ENCODE measurements at places on chromosomes 11 and 22.

DNA sequence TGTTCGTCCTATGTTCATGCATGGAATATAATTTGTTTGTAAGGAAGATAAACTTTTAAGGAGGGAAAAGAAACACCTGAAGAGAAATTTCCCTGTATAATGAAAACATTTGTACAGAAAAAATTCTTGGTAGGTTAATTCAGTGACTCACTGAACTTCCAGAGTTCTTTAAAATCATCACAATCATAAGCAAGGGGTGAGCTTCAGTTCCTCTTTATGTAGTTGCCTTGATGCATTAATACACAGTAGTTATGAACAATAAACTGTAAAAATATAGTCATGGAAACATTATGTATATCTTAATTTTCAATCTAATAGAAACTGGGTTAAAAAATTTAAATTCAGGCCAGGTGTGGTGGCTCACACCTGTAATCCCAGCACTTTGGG, 1.1 kb upstream of the C11orf65 start:
- no peak for DNase-seq

GRCh38 chr22:46062971-46063631, 86.1 kb upstream of the WNT7B start:
- no peak for DNase-seq

DNA sequence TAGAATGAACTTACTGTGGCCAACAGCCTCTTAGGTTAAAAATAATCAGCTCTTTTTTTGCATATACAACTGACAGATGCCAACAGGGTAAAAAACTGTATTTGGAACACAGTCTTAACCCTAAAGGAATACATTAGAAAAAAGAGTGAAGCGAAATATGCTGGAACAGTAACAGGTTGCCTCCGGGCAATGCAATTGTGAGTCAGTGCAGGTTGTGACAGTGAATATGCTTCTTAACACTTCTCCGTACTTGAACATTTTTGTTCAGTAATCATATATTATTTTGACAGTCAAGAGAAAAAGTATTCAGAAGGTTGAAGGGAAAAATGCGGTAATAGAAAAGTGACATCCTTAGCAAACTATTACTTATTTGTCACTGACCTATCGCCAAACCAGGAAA, 98.5 kb downstream of the DBX1 start:
- DNase-seq = no peak

DNA sequence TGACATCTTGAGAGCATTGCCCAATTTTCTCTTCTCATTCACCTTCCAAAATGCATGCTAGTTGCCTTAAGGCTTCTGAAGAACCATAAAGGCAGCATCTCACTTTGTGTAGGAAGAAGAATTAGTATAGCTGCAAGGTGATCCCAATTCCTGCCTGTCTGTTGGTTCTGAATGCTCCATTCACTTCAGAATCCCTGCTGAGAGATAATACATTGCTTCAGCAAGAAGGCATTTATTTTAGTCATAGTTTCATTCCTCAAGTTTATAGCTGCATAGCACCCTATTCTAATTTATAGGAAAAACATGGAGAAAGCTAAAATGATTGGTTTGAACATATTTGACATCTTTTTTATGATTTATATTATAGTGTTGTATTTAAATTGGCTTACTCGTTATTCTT, 181.3 kb downstream of the METTL15 start:
- DNase-seq = no peak

DNA sequence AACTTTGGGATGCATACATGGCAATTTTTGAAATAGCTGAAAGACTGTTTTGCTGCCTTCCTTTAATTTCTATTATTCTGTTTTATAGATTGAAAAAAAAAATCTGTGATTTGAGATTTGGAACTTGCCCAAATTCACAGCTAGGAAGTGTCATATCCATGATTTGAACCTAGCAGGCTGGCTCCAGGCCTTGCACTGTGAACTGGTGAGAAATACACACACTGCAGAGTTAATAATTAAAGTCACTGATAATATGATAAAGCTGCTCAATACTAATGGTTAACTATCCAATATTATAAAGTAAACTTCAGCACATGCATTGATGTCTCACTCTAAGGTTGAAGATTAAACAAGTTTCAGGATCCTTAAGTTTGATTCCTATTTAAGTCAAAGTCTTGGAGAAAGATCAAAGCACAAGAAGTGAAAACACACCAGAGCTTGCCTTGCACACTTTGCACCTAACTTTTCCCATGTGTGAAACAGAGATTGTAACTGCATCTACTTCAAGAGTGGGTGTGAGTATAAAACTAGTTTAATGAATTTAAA, 150.6 kb upstream of the CCDC179 start:
- no peak for DNase-seq

GRCh38 chr11:121521145-121522042, 68.6 kb upstream of the SORL1-AS1 start:
- no peak for DNase-seq

DNA sequence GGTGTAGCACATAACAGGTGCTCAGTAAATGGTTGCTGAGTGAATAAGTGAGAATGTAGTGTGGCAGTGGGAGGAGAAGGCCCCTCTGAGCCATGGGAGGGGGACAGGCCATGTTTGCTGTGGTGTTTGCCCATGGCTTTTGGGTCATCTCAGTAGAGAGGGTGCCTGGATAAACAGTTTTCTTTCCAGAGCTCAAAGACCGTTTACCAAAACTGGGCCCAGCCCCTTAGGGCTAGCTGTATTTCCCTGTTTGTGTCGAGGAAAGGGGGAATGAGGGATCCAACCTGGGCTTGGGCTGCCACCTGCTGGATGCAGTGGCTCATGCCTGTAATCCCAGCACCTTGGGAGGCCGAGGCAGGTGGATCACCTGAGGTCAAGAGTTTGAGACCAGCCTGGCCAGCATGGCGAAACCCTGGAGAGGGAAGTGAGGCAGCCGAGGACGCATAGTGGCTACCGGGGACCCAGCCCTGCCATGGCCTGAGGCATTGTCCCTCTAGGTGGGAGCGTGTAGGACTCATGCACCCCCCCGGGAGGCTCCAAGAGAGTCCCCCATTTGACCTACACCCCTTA, 8.7 kb upstream of the LTO1 start:
- DNase-seq = no peak

DNA sequence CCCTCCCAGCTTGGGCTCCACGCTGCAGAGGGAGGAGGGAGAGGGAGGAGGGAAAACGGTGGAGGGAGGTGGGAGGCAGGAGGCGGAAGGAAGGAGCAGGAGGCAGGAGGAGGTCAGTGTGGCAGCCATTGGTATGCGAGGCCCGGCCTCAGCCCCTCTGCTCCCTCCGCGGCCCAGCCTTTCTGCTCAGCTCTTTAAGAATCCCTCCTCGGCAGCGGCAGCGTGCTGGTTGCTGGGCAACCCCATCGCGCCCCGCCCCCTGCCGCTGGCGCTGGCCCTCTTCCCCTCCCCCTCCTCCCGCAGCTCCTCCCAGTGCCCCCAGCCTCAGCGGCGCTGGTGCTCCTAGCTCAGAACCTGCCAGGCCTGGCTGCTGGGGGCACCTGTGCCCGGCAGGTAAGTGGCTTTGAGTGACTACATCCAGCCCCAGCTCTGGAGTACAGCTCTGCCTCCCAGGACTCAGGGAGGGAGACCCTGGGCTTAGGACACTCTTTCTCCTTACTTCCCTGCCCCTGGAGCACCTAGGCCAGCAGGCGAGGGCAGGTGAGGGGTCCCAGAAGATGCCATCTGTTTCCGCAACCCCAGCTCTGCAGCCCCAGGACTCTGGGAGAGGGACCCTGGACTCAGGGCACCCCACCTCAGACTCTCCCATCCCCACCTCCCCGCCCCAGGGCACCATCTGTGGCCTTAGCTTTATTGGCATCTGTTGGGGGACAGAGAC, 7.2 kb upstream of the FLRT1 start:
- DNase-seq = peak; percentile 59

DNA sequence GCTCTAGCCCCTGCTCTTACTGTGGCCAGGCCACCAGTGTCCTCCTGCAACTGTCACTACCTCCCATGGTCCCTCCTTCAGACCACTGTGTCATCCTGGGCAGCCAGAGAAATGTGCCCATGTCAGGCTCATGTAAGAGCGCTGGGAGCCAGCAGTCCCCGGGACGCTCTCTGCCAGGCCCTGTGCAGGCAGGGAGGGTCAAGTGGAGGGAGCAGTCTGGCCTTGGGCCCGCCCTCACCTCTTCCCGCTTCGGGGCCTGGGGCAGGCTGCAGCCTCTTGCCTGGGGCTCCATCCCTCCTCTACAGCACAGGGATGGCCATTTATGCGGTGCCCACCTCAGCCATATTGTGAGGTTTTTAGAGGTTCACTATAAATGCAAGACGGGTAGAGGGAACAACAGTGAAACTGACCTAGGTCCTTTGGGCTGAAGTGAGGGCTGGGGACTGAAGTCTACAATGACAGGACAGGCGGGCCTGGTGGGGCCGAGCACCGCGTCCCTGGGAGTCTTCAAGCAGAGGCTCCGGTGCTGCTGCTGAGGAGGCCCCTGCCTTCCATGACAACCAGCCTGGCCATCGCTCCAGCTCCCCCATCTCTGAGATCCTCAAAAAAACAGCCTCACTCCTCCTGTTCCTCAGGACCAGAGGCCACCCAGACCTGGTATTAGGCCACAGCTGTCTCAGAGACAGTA, 54.9 kb upstream of the TTLL12 start:
- no peak for DNase-seq

GRCh38 chr11:45890886-45891550, 5.6 kb downstream of the MAPK8IP1 start:
- DNase-seq = no peak

DNA sequence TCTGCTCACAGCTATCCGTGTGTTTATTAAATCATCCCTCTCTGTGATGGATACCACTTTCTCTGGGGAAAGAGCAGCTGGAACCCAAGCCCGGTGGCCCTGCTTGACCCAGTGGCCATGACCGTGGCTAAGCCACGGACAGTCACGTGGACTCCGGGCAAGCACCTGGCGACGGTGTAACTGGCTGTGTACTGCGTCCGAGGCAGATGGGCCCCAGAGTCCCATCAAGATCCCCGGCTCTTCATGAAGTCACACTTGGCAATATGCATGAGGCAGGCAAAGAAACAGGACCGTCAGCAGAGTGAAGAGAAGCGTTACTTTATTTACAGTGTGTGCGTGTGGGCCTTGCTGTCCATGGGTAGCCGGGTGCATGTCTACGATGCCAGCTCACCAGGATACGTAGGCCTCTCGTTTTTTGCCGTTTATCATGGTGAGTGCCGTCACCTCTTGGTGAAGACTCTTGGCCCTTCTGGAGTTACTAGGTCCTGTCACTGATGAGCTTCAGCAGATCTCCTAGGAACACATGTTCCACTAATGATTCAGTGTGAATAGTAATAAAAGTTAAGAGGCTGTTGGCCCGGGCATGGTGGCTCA, 366.3 kb downstream of the TBC1D22A start:
- no peak for DNase-seq

DNA sequence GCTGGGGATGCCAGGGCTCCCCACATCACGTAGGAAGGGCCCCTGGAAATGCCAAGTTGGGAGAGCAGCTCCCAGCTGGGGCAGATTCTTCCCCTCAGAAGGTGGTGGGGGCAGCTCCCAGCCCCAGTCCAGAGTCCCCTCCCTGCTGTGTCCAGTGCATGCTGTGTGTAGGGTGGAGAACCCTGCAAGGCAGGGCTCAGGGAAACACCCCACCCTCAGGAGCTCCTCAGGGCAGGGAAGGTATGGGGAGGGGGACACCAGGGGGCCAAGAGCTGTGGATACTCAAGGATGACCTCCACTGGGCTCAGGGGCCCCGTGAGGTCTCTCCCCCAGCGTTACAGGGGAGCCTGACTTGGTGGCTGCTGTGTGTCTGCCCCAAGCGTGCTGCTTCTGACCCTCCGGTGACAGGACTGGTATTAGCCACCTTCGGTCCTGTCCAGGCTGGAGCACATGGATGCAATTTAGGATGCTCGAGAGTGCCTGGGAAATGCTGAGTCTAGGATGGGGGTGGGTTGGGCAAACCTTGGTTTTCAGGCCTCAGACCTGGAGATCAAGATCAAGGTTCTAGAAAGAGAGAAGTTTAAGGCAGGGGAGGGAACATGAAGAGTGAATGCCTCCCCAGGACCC, 16.1 kb upstream of the CABP7 start:
- no peak for DNase-seq

DNA sequence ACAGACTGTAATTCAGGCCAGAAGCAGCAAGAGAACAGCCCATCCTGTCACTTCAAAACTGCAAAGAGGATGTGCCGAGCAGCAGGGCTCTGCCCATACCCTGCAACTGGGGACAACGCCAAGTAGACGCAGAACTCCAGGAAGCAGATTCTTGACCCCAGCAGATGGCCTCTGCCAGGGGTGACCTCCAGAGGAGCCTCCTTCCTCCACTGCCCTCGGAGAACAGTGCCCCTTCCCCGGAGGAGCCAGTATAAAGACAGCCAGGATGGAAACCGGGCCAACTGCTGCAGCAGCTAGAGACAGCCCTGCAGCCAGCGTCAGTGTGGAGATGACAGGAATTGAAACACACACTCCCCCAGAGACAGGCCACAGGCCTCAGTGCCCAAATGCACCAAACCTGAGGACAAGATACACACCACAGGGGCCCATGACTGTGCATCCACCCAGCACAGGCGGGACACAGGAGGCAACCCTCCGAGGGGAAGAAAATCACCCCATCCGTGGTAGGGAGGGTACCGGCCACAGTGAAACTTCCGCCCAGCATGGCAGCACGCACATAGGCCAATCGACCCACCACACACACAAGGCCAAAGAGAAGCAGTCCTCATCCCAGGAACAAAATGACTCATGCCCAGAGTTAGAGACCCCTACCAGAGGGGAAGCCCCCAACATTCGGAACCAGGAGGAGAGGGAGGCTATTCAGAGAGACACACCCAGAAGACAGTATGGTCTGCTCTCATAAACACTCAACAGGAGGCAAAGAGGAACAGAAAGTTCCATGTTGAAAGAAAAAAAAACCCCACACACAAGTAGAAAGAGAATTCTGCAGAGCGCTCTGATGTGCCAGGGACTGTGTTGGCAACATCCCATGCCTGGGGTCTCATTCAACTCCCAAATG, 5.6 kb downstream of the AHNAK start:
- no peak for DNase-seq

GRCh38 chr22:50548040-50548920, 2.6 kb downstream of the KLHDC7B start:
- DNase-seq = no peak

GRCh38 chr11:76115555-76115954, 90.7 kb downstream of the WNT11 start:
- DNase-seq = no peak

DNA sequence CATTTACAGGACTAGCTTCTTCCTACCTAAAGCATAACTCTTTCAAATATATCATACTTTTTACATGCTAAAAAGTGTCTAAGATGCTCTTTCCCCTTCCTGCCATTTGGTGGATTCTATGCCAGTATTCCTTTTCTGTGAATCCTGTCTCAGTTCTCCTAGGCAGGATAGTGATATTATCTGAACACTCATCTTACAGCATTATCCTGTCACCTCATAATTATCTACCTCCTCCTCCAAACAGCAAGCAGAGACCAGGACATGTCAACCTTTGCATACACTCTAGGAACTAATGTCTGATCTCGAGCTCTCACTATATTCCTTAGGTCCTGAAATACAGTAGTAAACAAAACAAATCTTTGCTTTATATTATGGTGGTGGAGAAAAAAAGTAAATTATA, 275.5 kb downstream of the FAM181B start:
- DNase-seq = no peak

GRCh38 chr22:49613108-49613507, 214.6 kb downstream of the BRD1 start:
- DNase-seq = no peak

GRCh38 chr11:111974446-111974845, 37.3 kb downstream of the DIXDC1 start:
- no peak for DNase-seq

- DNase-seq = no peak
Observed at GRCh38 chr11:2581151-2581930, 118.5 kb downstream of the KCNQ1OT1 start.

- DNase-seq = no peak
Observed at GRCh38 chr11:128520888-128521681, 66.3 kb downstream of the ETS1 start.

GRCh38 chr22:27433585-27434190, 367.9 kb downstream of the MN1 start:
- DNase-seq = no peak
